H4 (cell line): ENCODE measurements at places on chromosomes 2 and 18.

- DNase-seq: no peak
Observed at GRCh38 chr2:230224458-230224857, 1.1 kb upstream of the SP140 start.

GRCh38 chr2:71930049-71930681 lies 217.5 kb downstream of the CYP26B1 start:
- DNase-seq: peak; percentile 58

DNA sequence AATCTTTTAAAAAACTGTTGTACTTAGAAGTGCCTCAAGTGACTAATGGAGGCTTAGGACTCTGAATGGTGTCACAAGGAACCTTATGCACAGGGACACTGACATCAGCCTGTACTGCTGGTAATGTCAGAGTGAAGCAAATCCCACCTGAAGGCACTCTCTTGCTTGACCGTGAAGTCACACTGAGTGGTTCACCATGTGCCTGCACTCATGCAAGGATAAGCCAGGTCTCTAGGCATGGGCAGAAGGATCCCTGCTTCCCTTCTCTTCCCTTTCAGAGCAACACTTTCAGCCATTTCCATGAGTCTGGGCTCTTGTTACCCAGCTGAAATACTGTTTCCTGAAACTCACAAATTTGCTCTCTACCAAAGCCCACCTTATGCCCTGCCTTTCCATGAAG lies 123.0 kb downstream of the NEDD4L start:
- DNase-seq: no peak

DNA sequence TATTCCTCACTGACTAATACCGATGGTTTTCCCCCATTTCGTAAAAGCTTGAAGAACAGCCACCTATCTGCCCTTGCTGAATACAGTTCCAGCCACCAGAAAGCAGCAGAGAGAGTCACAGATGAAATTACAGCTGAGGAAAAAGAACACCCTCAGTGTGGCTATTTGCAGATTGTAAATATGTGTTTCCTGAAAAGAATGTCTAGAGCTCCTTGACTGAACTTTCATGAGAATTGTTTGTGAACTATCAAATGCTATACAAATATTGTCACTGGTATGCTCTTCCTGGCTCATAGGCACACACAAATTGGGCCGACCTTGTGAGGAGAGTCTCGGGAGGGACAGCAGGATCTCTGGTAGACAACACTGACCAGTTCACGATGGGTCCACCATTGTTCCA lies 58.1 kb upstream of the TTC39C start:
- no peak for DNase-seq

DNA sequence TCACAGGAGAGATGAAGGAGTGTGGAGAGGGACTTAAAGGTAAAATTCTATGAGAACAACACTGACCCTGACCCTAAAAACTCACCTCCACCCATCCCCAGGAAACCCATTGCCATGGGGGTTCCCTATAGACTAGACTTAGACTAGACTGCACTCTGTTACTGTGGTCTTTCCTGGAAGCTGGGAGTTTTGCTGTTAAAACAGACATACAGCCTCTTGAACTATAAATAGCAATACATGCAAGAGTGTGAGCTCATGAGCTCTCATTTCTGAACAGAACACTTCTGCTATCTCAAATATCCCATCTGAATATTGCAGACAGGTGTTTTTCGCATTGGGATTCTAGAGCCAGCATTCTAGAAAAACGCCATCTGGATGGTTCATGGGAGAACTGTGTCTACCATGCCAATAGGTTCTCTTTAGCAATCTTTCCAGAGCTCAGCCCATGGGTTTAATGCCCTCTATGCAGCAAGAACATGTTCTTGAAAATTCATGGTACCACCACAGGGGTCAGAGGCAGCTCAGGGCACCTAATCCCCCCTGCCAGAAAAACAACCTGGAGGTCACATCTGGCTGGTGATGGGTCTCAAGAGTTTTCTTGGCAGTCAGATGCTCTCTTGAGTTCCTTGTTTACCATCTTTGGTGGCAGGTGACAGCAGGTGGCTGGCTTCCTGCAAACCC lies 51.9 kb downstream of the SLC14A2 start:
- no peak for DNase-seq

GRCh38 chr2:132645176-132645575 lies 24.8 kb downstream of the LYPD1 start:
- no peak for DNase-seq

- no peak for DNase-seq
Observed at GRCh38 chr2:143545059-143545948, 416.1 kb downstream of the ARHGAP15 start.

DNA sequence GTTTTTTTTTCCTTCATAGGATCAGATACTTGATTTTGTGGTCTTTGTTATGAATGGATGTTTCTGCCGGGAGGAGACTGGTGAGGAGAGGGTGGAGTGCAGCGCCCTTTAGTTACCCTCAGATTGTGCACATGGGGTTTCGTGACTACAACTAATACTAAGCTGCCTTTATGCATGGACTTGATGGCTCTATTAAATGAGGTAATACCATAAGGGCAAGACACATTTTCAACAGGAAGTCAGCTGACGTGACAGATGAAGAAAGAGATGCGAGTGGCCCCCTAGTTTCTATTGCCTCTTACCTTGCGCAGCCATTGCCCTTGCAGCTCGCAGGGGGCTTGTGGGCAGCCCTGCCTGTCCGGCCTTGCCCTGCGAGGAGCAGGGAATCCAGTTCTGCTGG lies 24.4 kb downstream of the ZNF407 start:
- no peak for DNase-seq
